ENCODE measurements at places on chromosomes 11 and 22. TPM values are rescaled to one million over a fixed set of nuclear protein-coding genes. Genes with fewer than 3 reads are reported as not detected.

GRCh38 chr11:36130401-36130800 lies 158.8 kb downstream of the COMMD9 start:
- no peak for DNase-seq

FOLR1 gene
- 2.6 TPM for total RNA-seq

DNA sequence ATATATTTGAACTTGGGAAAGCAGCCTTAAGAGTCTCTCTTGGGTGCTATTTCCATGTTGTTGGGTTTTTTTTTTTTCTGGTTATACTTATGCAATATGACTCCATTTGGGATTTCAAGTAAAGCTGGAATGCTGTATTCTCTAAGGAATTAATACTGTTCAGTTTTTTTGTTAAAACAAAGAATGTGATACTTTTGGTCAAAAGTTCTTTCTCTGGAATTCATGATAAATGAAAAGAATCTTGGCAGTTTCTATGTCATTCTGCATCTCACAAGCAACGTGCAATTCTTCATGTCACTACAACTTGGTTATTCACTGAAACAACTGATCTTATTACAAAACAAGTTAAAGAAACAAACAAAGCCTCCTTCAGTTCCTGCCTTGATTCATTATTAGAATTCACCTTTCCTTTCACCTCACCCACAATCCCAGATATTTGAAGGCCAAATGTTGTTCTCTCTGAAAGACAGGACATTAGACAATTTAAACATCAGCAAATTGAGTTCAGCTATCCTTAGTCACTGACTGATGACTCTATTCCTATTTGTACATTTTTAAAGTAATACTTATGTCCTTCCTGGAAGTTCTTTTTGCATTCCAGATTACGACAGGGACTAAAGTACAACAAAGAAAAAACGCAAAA lies 176.2 kb downstream of the SBF2 start:
- DNase-seq, result no peak

- DNase-seq, result no peak
Measured at GRCh38 chr22:40560551-40560950, 76.0 kb downstream of the MRTFA start.

DNA sequence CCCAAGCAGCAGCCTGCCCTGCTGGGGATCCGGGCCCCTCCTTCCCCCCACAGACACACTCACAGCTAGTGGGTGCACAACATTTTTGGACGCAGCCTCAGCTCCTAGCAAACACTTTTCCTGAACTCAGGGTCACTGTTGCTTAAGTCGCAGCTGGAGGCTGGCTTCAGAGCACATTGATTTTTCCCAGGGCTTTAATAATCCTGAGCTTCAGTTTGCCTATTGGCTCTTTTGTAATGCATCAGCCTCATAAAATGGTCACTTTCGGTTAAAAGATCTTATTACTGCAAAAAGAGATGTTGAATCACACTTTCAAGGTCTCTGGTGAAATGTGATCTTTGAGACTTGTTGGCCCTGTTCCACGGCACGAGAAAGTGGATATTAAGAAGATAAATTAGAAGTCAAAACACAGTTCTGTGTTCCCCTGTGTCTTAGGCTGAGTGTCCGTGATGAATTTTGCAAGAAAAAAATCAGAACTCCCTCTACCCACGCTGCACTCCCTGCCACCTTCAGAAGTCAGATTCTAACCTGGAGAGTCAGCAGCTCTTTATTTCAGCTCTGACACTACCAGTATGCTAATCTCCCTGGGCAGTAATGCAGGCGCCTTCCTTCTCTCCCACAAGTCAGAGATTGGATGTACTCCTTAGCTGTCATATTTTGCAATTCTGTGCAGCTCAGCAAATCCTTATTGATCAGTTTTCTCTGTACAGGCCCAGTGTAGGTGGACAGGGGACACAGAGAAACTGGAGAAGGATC lies 158.2 kb upstream of the E2F8 start:
- no peak for DNase-seq

DNA sequence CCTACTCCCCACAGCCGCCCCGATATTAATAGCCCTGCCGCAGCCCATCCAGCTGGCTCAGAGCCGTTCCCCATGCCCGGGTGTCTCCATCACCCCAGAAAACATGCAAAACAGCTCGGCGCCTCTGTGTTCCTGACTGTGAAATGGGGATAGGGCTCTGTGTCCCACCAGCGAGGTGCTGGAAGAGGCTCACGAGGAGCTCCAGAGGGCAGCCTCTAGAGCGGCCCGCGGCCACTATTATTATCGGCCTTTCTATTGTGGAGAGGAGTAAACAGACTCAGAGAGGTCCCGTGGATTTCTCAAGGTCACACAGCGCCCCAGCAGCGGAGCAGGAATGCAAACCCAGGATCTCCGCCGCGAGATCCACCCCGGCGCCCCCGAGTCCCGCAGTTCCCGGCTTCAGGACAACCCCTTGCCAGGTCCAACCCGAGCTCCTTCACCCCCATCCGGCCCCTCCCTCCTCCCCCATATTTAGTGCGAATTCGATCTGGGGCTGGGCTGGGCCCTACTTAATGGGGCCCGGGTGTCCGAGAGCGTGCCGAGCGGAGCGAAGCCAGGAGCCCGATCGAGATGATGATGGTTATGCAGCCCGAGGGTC lies at the start of gene ACTN3:
ACTN3 (plus strand) TSS at position 536 of the 598 bp plus-strand sequence; CDS start at position 571, 35 bp downstream.
- no peak for DNase-seq

PKP3 gene
- total RNA-seq, result 154 TPM

RAB38 gene
- 6.3 TPM for total RNA-seq

PRPF19 gene
- 129 TPM for total RNA-seq

VPREB1 gene
- total RNA-seq, result not detected

BIK gene
- 37.9 TPM for total RNA-seq

Data from Calu3 (cell line).